T-helper 17 cell (primary cell): ENCODE measurements at places on chromosomes 4 and X. TPM values are rescaled to one million over a fixed set of nuclear protein-coding genes. Genes with fewer than 3 reads are reported as not detected.

The DAPP1 gene
- 24.5 TPM for total RNA-seq

The GAB3 gene
- 17.7 TPM for total RNA-seq

The HCCS gene
- total RNA-seq, result 7.6 TPM

DNA sequence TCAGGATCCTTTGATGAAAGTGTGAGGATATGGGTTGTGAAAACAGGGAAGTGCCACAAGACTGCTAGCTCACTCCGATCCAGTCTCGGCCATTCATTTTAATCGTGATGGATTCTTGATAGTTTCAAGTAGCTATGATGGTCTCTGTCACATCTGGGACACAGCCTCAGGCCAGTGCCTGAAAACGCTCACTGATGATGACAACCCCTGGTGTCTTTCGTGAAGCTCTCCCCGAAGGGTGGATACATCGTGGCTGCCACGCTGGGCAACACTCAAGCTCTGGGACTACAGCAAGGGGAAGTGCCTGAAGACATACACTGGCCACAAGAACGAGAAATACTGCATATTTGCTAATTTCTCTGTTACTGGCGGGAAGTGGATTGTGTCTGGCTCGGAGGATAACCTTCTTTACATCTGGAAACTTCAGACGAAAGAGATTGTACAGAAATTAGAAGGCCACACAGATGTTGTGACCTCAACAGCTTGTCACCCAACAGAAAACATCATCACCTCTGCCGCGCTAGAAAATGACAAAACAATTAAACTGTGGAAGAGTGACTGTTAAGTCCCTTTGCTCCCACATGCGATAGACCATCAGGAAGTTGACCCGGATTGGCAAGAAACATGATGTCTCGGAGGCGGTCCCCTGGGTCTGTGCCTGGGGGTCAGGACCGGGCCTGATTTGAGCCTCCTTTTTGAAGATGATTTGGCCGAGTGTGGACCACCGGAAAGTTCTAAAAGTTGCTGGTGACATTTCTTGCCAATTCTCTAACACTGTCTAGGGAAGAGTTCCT, 22.2 kb downstream of the LIAS start:
- DNase-seq, result no peak
- no peak overlapping the region for H3K27ac ChIP-seq
- H3K27me3 ChIP-seq, result peaks cover 5% of the 10 kb centered on the region
- no peak overlapping the region for H3K4me3 ChIP-seq
- H3K36me3 ChIP-seq, result peaks cover under 1% of the 10 kb centered on the region
- H3K4me1 ChIP-seq, result no peaks in the 10 kb centered on the region

GRCh38 chrX:96843566-96843965, 40.1 kb upstream of the RPA4 start:
- H3K27me3 ChIP-seq, result no peaks in the 10 kb centered on the region
- no peaks in the 10 kb centered on the region for H3K36me3 ChIP-seq
- DNase-seq, result no peak
- no peak overlapping the region for H3K27ac ChIP-seq
- no peaks in the 10 kb centered on the region for H3K4me1 ChIP-seq

DNA sequence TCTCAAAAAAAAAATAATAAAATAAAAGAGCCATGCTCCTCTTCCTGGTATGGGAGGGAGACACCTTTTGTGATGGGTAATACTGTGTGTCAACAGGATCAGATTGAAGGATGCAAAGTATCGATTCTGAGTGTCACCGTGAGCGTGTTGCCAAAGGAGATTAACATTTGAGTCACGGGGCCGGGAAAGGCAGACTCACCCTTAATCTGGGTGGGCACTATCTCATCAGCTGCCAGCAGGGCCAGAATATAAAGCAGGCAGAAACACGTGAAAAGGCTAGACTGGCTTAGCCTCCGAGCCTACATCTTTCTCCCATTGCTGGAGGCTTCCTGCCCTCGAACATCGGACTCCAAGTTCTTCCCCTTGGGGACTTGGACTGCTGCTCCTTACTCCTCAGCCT, 95.4 kb downstream of the SHOX start:
- no peaks in the 10 kb centered on the region for H3K4me1 ChIP-seq
- H3K27me3 ChIP-seq, result no peaks in the 10 kb centered on the region
- H3K36me3 ChIP-seq, result no peaks in the 10 kb centered on the region
- no peak for DNase-seq
- no peak overlapping the region for H3K4me3 ChIP-seq

DNA sequence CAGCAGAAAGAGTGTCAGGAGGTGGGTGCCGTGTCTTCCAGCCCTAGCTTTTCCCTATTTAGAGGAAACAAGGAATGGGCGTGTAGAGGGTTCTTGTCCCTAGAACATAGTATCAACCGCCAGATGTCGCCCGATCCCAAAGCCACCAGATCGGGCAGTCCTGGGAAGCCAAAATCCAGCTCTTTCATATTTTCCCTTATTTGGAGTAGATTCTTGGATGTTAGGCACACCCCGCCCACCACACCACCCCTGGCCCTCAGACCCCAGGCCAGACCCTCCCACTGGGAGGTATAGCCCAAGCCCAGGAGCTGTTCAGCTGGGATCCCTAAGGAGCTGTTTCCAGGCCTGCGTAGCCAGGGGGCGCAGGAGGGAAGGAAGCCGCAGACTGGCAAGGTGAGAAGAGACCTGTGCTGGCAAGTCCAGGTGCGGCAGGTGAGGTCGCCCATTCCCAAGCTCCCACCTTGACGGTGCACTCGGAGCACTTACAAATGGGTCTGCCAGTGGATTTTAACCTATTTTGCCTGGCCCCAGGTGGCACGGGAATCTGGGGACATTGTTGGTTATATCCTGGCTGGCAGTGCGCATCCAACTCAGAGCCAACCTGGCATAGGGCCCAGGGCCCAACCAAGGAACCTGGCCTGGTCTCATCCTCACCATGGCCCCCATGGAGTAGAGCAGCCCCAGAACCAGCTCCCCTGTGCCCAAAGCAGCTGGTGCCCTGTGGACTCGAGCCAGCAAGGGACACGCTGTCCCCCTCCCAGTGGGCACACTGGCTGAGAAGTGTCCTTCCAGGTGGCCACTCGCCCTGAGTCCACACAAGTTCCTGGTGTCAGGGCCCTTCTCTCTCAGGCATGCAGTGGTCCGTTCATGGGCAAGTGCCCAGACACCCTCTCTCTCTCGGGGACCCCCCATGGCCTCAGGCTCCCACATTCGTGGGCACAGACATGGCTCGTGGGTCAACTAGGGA, 811 bp downstream of the FLNA start:
- no peak for DNase-seq
- H3K4me1 ChIP-seq, result peaks cover 4% of the 10 kb centered on the region
- H3K36me3 ChIP-seq, result no peaks in the 10 kb centered on the region
- no peak overlapping the region for H3K27ac ChIP-seq
- no peaks in the 10 kb centered on the region for H3K27me3 ChIP-seq

- no peak for DNase-seq
- H3K4me1 ChIP-seq, result no peaks in the 10 kb centered on the region
- H3K36me3 ChIP-seq, result no peaks in the 10 kb centered on the region
- H3K27me3 ChIP-seq, result peaks cover 10% of the 10 kb centered on the region
- no peak overlapping the region for H3K27ac ChIP-seq
Observed at GRCh38 chr4:83618991-83619645, 83.2 kb downstream of the GPAT3 start.

DNA sequence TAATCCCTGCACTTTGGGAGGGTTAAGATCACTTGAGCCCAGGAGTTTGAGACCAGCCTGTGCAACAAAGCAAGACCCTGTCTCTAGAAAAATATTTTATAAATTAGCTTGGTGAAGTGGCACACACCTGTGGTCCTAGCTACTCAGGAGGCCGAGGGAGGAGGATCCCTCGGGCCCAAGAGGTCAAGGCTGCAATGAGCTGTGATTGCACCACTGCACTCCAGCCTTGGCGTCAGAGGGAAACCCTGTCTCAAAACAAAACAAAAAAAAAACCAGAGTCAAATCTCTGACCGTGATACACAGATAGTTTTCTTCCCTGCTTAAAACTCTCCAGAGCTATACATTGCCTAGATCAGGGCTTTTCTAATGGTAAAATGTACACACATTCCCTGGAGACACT, 53.5 kb downstream of the CHST7 start:
- DNase-seq, result no peak
